ENCODE measurements at places on chromosomes 3 and 15. TPM values are rescaled to one million over a fixed set of nuclear protein-coding genes. Genes with fewer than 3 reads are reported as not detected.

DNA sequence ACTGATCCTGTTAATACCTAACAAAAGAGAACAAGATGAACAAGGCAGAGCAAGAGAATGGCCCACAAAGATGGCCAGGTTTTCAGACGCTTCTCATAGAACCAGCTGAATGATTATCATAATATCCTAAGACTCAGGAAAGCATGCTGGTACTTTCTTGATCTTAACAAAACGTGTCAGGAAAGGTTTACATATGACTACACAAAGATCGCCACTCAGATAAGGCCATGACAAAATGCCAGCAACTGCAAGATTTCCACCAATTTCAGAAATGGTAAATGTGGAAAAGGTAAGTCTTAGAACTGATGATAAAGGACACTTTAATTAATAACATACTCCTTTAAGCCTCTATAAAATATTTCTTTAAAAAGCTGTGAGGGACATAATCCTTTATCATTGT, 108.8 kb downstream of the DLG1 start:
- DNase-seq = no peak

Gene OSTN
- not detected for total RNA-seq

DNA sequence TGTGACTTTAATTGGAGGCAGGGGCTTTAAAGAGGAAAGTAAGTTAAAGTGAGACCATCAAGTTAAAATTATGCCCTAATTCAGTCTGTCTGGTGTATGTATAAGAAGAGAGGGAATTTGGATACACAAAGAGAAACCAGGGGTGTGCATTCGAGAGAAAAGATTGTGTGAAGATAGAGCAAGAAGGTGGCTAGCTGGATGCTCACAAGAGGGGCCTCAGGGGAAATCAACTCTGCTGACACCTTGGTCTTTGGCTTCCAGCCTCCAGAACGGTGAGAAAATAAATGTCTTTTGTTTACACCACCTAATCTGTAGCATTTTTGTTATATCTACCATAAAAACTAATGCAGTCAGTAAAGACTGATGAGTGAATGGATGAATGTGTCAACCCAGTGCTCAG, 907.3 kb upstream of the CFAP20DC start:
- DNase-seq = no peak

Gene CLEC3B
- total RNA-seq = not detected

Gene WDR49
- total RNA-seq = 0.47 TPM

DNA sequence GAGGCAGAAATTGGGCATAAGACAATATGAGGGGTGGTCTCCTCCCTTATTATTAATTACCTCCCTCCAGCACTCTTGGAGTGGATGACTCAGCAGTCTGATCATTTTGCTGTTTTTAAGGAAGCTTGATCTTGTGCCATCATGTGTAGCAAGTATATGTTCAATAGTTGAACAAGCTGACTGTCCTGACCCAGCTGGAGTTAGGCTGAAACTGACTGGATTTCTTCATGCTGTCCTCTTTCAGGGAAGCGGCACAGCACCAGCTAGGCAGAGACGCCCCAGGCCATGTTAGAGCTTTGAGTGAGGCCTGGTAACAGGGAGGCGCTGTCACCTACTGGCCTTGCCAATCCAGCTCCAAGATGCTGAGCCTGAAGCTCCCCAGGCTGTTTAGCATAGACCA, 54.4 kb upstream of the KIF23 start:
- no peak for DNase-seq

GRCh38 chr15:50262533-50262932, 3.0 kb downstream of the HDC start:
- DNase-seq = no peak
